ENCODE measurements at places on chromosomes 6 and 20.
A peak's percentile ranks its signal among the peaks of the same experiment; 100 is the strongest.

GRCh38 chr20:40146071-40146470, 543.0 kb downstream of the MAFB start:
- DNase-seq, result no peak

DNA sequence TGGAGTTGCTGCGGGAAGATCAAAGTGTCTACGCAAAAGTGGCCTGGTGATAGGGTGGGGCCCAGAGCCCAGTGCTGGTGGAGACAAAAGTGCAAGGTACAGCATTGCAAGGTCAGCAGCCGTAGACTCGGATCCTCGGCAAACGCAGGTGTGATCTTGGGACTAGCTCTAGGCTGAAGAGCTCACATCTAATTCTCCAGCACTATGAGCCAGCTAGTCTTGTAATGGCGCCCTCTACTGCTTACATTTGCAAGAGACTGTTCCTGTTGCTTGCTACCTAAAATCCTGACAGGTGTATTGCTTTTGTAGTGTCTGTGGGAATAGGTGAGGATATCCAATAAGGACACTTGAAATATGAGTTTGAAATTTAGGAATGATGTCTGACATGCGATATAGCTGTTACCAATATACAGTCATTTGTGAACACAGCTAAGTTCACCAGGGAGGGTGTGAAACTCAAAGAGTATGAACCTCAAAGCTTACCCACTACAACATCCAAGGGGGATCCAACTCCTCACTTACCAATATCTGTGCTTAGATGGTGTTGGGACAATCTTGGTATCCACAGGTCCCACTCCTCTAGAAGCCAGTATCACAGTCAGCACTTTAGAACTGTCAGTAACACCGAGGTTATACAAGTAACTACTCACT, 58.4 kb downstream of the PDE7B start:
- peak; percentile 63 for DNase-seq

- peak; percentile 57 for DNase-seq
These were observed at the start of gene CD40 for GRCh38 chr20:46117704-46118467. CD40 (plus strand) TSS chr20:46118314; CDS start chr20:46118344, 30 bp downstream.

DNA sequence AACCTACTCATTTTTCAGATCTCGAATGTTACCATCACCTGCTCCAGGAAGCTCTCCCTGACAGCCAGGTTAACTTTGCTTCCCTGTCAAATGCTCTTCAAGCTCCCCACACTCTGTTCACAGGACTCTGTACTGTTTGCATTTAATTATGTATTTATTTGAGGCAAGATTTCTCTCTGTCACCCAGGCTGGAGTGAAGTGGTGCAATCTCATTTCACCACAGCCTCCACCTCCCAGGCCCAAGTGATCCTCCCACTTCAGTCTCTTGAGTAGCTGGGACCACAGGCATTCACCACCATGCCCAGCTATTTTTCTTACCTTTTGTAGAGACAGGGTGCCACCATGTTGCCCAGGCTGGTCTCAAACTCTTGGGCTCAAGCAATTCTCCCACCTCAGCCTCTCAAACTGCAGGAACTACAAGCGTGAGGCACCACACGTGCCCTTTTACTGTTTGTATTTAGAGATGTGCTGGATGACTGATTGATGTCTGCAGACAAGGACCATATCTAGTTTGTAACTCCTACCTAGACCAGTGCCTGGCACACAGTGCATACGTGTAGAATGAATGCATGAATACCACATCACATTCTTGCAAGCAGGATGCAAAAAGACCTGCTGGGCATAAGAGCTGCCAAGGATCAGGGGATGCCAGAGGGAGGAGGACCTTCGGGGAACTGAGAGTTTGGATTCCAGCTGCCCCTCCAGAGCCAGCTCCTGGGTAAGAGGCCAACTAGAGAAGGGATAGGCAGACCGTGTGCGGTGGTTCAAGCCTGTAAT, 15.6 kb upstream of the CBFA2T2 start:
- DNase-seq, result no peak

DNA sequence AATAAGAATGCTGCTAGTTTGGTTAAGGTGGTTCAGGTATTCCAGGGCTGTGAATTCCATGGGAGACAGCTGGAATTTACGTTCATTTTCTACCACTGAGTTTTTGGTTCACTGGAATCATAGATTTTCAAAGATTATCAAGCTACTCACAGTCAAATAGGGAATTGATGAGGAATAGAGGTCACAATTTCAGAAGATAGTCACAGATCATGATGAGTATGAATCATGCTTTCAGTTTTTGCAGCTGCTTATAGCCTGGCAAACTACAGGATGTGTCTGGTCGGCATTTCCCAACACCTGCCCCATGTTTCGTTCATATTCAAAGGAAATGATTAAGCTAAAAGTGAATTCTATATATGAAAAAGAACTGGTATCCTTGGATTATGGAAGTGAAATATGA, 58.7 kb downstream of the BCKDHB start:
- DNase-seq, result no peak

GRCh38 chr6:105619971-105620741, 217.3 kb upstream of the PREP start:
- no peak for DNase-seq

DNA sequence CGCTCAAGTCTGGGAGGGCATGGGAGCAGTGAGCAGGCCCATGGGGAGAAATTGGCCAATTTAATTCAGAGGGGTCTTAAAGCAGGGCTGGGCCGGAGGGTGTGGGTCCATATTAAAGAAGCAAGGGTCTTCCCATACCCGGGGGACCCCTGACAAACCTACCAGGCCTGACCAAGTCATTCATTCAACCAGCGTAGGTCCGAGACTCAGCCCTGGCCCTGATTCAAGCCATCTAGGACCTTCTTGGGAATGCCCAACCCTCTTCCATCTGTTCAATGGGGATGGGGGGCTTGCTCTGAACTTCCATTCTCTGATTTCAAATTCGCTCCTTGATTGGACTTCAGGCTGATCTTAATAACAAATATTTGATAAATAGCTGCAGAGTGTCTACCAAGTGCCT, 7.3 kb downstream of the ADIG start:
- no peak for DNase-seq

GRCh38 chr20:38805958-38806854, 709 bp downstream of the PPP1R16B start:
- DNase-seq, result no peak

- DNase-seq, result no peak
These were observed 40.5 kb upstream of the MDGA1 start for GRCh38 chr6:37738216-37738615.

DNA sequence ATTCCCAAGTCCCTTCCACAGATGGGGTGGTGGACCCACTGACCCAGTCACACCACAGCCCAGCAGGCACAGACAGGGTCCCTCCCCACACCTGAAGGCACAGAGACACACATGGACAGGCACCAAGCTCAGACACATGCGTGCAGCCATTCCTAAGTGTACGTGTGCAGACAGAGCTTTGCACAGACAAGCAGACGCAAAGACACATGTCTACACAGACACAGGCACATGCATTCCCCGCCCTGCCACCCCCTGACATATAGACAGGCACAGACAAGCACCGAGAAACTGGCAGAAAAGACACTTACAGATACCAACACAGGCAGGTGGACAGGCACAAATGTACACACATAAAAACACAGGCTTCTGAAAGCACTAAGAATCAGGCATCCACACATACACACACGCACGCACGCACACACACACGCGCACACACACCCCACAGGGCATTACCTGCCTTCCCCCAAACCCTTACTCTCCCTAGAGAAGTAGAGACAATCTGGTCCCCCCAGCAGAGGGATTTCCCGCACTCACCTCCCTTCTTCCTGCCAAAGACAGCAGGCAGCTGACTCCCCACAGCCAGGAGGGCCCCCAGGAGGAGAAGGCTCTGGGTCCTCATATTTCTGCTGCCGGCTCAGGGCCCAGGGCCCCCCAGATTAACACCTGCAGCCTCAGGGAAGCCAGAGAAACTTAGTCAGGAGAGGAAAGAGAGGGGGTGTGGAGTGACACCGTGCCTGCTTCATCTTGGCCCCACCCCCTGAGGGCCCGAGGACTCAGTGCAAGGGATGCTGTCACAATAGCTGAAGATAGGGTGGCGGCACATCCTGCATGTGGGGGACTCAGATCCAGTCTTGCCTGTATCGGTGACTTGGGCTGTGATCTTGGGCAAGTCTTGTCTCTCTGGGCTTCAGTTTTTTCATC, at the start of gene WFDC5:
TSS of gene WFDC5 (minus strand) at position 710 of the 921 bp plus-strand sequence. CDS start at position 619, 91 bp downstream.
- no peak for DNase-seq

- no peak for DNase-seq
These were observed 4.5 kb downstream of the CCDC170 start for GRCh38 chr6:151498327-151498726.

DNA sequence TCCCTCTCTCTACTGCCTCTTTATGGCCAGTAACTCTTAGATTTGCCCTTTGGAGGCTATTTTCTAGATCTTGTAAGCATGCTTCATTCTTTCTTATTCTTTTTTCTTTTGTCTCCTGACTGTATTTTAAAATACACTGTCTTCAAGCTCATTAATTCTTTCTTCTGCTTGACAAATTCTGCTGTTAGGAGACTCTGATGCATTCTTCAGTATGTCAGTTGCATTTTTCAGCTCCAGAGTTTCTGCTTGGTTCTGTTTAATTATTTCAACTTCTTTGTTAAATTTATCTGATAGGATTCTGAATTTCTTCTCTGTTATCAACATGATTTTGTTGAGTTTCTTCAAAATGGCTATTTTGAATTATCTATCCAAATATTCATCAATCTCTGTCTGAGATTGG, 25.0 kb upstream of the SDCBP2 start:
- DNase-seq, result no peak

- DNase-seq, result peak; percentile 95
These were observed 417 bp upstream of the PXDC1 start for GRCh38 chr6:3751730-3752530.

DNA sequence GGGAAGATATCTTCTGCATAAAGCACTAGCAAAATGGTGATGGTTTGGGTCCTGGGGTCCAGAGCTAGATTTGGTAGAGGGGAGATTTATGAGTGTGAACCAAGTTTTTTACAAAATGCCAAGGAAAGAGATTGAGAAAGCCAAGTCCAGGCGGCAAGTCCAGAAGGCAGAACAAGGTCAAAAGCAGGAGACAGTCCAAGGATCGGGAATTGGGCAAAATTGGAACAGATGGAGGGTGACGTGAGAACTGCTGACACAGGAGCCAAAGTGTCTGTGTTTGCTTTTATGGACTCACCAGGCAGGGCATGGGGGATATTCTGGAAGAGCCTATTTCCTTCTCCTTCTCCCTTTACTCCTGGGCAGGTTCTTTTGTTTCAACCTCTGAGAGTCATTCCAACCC, 4.1 kb downstream of the NHLRC1 start:
- no peak for DNase-seq

DNA sequence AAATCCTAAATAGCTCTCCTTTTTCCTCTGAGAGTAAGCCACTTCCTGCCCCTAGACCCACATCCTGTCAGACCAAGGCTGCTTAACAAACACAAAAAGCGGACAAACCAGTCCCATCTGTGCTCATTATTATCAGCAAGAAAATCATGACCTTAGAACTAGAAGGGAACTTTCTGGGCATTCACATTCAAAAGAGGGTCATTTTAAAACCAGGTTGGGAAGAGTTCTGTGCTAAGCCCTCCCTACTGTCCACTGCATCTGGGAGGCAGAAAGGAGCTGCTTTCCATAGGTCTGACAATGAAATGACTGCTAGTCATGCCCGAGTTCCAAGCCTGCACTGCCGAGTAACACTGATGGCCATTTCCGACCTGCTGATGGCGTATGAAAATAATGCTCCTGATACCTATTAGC, 15.4 kb downstream of the EZR start:
- peak; percentile 70 for DNase-seq

DNA sequence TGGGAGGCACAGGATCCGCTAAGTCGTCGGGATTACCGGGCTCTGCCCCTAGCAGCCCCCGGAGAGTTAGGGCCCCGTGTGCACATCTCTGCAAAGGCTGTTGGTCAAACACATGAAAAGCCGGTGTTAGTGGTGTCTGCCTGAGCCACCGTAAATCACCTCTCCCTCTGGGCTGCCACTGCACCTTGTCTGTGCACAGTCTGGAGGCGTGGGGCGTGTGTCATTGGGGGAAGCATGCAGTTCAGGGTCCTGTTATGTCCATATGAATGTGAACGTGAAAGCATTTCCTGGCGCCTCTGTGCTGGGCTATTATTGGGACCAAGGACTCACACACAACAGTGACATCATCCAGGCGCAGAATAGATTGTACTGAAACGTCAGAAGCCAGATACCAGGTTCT, 305.6 kb downstream of the NRN1 start:
- no peak for DNase-seq

DNA sequence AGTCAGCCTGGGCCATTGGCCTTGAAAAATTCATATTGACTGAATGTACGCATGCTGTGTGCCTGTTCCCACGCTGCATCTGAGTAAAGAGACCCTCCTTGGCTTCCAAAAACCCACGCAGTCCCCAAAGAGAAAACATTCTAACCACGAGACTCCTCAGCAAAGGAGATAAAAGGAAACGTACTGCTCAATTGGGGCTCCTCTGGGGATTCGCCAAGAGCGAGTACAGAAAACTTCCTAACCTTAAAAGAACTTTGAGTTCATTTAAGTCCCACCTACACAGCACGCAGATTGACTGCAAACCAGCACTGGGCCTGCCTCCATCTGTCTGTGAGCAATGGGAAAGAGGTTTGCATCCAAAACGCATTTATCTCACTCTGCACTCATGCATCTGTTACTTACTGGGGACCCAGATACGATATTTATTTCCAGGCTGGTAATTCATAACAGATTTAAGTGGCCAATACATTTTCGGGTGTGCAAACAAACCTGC, 505.9 kb upstream of the CHD6 start:
- DNase-seq, result no peak

- DNase-seq, result no peak
These were observed 64.9 kb downstream of the RNF182 start for GRCh38 chr6:13989496-13990144.

DNA sequence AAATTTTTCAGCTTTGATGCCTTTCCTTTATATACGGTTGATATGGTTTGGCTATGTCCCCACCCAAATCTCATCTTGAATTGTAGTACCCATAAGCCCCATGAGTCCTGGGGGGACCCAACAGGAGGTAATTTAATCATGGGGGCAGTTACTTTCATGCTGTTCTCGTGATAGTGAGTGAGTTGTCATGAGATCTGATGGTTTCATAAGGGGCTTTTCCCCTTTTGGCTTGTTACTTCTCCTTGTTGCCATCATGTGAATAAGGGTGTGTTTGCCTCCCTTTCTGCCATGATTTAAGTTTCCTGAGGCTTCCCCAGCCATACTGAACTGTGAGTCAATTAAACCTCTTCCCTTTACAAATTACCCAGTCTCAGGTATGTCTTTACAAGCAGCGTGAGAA, 66.8 kb downstream of the ARHGAP18 start:
- no peak for DNase-seq

DNA sequence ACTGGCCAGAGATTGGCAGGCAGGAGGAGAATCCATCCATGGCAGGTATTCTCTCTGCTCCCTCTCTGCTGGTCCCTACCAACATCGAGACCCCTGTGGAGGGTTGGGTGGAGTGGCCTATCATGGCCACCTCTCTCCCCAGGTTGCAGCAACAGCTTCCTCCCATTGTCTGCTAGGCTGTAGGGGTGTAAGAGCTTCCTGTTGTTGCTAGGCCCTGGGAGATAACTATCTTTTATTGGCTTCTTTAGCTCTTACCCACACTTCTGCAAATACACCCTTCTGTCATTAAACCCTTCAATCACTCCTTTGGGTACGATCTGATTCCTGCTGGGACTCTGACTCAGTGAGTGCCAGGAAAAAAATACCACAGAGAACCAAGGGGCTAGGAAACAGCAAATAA, 66.6 kb upstream of the FAM184A start:
- DNase-seq, result no peak

GRCh38 chr6:162728197-162728596, 423 bp downstream of the PACRG start:
- DNase-seq, result no peak
